Sigmoid colon (tissue), 7 donors: ENCODE measurements at places on chromosomes 4 and X. TPM values are rescaled to one million over a fixed set of nuclear protein-coding genes. Genes with fewer than 3 reads are reported as not detected.

- no peak overlapping the region for H3K27ac ChIP-seq
- no peak for DNase-seq
- no peaks in the 10 kb centered on the region for H3K36me3 ChIP-seq
Observed at GRCh38 chrX:11739776-11740175, 18.3 kb upstream of the MSL3 start.

GRCh38 chrX:73765776-73766430 is 202.9 kb downstream of the CHIC1 start:
- DNase-seq: no peak
- H3K36me3 ChIP-seq: no peaks in the 10 kb centered on the region
- no peak overlapping the region for H3K27ac ChIP-seq
- no peak overlapping the region for H3K4me3 ChIP-seq
- H3K4me1 ChIP-seq: no peaks in the 10 kb centered on the region

DNA sequence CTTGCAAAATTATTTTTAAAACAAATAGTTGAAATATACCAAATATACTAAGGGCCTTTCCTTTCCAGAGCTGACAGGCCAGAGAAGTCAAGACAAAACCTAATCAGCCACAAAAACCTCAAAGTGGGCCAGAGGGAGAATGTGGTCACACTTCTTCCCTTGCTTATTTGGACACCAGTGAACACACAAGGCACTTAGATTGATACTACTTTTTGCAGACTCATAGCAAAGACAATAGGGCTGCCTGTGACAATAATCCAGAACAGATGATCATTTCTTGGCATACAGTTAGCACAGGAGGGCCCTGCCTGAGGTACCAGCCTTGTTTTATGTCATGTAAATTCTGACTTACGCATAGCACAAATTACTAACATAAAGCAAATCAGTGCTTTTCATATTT is 215.7 kb upstream of the NEIL3 start:
- H3K4me1 ChIP-seq: no peaks in the 10 kb centered on the region
- DNase-seq: no peak
- no peak overlapping the region for H3K4me3 ChIP-seq
- no peaks in the 10 kb centered on the region for H3K36me3 ChIP-seq
- H3K27me3 ChIP-seq: no peaks in the 10 kb centered on the region

DNA sequence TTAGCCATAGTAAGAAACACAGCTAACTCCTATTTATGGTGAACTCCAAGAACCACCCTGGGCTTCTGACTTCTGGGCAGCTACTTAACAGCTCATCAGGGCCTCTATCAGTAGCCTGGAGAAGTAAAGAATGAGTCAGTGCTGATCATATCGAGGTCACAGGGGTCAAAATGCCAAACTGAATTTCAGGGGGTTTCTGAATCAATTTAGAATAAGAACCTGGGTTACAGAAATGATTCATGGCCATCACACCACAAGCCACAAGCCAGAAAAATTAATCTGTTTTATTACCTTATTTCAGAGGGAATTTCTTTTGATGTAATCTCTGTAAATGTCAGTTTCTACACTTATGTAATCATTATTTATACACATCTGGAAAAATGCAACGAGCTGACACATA is 64.4 kb downstream of the CHST7 start:
- H3K4me1 ChIP-seq: no peaks in the 10 kb centered on the region
- H3K4me3 ChIP-seq: no peak overlapping the region
- no peaks in the 10 kb centered on the region for H3K27me3 ChIP-seq
- DNase-seq: no peak
- no peaks in the 10 kb centered on the region for H3K36me3 ChIP-seq
- no peak overlapping the region for H3K27ac ChIP-seq

- H3K4me1 ChIP-seq: no peaks in the 10 kb centered on the region
- H3K36me3 ChIP-seq: no peaks in the 10 kb centered on the region
- H3K27ac ChIP-seq: no peak overlapping the region
- no peak overlapping the region for H3K4me3 ChIP-seq
Observed at GRCh38 chr4:41425650-41426049, 112.3 kb upstream of the LIMCH1 start.

Gene C4orf54
- total RNA-seq: 0.28 TPM

Gene TBC1D19
- total RNA-seq: 31.8 TPM

Gene AR
- total RNA-seq: 9.1 TPM
